ENCODE measurements at places on chromosomes 11 and 22.

GRCh38 chr11:61690706-61691379, 10.7 kb downstream of the DAGLA start:
- no peak for DNase-seq

- no peak for DNase-seq
Measured at GRCh38 chr11:10606536-10607208, 38.2 kb upstream of the LYVE1 start.

DNA sequence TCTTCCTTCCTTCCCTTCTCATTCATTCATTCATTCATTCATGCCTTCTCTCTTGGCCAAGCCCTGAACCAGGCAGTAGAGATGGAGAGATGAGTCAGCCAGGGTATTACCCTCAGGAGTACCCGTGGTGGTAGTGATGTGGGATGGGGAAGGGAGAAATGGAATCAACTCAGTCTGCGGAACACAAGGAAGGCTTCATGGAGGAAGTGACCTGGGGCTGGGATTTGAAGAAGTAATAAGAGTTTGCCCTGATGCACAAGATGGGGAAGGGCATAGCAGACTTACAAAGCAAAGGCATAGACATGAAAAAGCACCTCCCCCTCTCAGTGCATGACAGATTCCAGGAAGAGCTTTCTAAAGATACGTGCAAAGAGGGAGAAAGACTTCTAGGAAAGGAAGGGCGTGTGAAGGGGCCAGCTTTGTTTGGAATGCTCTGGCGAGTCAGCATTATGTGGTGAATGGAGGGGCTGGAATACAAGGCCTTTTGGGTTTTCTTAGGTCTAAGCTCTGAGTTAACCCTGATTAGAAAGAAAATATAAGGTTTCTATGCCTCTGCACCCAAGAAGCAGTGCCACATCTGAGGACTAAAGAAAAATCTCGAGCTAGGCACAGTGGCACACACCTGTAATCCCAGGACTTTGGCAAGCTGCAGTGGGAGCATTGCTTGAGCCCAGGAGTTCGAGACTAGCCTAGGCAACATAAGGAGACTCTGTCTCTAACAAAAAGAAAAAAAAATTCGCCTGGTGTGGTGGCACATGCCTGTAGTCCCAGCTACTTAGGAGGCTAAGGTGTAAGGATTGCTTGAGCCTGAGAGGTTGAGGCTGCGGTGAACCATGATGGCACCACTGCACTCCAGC, 36.4 kb upstream of the ACER3 start:
- no peak for DNase-seq

GRCh38 chr11:121334973-121335710, 42.6 kb downstream of the SC5D start:
- no peak for DNase-seq

DNA sequence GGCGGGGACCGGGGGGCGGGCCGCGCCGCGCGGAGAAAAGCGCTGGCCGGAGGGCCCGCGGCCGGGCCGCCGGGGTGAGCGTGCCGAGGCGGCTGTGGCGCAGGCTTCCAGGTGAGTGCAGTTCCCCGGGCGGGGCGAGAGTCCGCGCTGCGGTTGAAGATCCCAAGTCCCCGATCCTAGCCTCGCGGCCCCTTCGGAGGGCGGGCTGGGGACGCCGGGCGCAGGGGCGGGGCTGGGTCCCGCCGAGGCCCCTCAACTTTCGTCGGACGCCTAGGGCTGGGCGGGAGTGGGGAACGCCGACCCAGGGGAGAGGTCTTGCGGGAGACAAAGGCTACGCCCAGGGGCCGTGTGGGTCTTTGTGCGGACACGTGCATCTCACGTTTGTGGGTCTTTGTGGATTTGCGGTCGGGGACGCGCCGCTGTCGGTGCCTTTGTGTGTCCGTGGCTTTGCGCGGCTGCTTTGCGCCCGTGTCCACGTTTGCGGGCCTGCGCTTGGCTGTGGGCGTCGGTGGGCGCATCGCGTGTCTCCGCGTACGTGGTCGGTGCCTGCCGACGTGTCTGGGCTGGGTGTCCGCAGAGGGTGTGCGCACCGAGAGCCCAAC, at the start of gene TSKU:
Gene TSKU, plus strand, starts transcription at position 63 of the 602 bp plus-strand sequence. CDS start 12,261 bp downstream, outside the sequence.
- DNase-seq: no peak

GRCh38 chr22:48940266-48941032, 887.2 kb downstream of the BRD1 start:
- no peak for DNase-seq

DNA sequence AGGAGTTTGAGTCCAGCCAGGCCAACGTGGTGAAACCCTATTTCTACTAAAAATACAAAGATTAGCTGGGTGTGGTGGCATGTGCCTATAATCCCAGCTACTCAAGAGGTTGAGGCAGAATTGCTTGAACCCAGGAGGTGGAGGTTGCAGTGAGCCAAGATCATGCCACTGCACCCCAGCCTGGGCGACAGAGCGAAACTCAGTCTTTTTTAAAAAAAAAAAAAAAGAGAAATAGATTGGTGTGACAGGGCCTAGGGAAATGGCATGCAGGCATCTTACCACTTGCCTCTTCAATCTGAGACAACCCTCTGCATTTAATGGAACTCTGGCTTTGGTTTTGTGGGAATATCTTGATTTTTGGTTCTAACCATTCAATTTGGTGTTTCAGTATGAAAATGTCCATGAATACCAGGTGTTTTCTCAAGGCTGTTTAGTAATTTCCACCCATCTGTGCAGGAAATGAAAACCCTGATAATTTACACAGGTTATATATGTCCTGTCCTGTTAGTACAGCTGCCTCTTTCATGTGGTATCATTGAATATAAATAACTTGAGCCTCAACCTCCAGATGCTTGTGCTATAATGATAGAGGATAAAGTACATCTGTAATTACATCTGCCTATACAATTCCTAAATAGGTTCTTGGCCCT, 8.4 kb downstream of the XBP1 start:
- no peak for DNase-seq

- DNase-seq: no peak
Measured at GRCh38 chr11:3107608-3108182, 50.5 kb upstream of the CARS1 start.

DNA sequence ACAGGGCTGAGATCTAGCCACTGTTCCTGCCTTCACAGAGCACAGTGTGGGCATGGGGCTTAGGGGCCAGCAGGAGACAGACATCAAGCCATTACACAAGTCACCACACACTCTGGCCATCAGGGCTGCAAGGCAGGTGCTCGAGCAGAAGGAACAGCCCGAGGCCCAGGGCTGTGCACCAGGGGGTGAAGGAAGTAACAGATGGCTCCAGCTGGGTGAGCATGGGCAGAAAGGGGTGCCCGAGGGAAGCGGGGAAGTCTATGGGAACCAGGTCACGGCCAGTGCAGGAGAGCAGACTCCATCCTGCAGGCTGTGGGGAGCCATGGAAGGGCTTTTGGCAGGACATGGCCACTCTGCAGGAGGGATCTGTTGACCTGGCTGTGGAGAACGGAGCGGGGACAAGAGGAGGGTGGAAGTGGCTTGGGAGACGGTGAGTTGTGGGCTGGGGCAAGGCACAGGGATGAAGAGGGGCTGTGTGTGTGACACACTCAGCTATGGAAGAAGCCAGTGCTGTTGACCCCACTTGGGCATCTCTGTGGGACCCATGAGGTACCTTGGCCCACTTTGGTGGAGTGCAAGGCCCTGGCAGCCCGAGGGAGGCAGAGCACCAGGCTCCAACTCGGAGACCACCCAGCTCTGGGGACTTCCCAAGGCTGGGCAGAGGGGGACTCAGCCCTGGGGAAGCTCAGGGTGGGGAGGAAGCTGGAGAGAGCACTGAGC, 3.6 kb downstream of the C11orf68 start:
- DNase-seq: no peak

DNA sequence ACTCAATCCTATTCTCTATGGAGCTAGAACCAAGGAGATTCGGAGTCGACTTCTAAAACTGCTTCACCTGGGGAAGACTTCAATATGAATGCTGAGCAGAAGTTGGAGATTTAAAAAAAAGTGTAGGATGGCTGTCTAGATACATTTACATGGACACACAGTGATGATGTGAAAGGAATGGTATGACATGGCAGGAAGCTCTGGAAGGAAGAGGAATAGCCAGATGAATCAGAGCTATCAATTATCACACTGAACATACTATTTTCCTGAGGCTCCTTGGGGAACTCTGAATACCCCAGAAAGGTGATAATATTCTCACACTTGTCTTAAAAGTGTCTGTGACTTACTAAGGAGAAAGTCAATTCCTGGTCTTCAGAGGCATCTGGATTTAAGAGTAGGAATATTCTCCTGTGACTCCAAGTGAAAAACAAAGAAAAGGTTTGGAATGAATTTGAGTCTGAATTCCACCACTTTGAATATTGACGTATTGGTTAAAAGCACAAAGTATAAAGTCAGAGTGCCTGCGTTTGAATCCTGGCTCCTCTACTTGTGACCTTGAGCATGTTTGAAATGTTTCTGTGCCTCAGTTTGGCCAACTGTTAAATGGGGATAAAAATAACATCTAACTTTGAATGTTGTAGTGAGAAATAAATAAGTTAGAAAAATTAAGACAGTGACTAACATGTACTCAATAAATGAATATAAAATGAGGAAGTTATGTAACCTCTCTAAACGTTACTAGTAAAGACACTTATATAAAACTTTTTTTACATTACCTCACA, 1.3 kb downstream of the OR52D1 start:
- DNase-seq: no peak

DNA sequence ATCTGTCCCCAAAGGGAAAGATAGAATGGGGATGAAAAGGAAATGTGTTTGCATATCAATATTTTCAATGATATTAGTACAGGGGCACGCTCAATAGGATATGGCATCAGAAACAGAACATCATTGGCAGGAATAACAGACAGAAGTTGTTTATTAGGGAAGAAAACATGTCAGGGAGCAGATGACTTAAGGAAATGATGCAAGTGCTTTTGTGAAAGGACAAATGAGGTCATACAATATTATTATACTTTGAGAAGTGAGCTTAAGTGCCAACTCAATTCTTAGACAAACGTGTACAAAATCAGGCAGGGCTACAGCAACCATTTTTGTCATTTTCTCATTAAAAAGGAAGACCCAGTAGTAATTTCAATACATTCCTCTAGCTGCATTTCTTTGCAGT, 388.4 kb downstream of the SOX6 start:
- no peak for DNase-seq

DNA sequence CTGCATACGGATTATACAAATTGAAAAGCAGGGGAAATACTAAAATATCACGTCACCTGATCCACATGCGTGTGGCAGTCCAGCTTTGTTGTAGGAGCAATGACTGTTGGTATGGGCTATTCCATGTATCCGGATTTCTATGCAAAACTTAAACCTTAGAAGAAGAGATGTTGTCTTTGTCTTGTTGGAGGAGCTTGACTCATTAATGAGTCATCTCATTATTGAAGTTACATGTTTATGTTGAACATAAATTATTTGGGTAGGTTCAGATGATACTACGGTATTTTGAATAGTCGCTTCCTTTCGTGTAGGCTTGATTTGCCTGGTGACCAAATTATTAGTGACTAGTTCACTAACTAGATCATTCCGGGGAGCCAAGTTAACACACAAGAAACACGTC, 806 bp upstream of the SAAL1 start:
- DNase-seq: no peak

DNA sequence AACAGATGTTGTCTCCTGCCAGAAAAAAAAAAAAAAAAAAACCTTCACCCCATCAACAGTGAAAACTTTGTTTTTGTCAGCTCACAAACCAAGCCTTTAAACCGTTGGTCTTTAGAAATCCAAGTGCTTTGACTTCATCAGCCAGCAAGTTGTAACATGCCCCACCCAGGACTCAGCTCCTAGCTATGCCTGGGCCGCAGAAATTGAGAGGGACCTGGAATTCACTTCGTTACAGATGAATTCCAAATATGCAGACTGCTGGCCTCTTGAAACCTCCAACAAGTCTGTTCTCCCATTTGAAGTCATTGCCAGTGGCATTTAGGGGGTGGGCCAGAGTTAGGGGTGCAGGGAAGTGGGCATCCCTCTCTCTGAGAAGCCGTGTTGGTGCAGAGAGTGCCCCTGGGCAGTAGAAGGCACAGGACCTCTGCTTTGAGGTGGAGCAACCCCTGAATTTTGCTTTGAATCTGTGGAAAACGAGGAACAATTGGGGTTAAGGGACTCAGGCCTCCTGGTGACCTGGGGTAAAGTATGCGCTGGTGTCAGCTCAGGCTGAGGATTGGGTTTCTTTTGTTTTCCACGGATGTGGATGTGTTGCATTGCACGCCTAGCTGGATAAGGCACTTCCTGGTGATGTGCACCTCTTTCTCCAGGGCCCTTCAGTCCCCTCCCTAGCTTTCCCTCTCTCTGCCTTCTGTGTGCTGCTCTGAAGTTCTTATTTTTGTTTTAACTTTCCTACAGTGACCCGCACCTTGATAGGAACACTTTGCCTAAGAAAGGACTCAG, 109.5 kb downstream of the DBX1 start:
- no peak for DNase-seq

DNA sequence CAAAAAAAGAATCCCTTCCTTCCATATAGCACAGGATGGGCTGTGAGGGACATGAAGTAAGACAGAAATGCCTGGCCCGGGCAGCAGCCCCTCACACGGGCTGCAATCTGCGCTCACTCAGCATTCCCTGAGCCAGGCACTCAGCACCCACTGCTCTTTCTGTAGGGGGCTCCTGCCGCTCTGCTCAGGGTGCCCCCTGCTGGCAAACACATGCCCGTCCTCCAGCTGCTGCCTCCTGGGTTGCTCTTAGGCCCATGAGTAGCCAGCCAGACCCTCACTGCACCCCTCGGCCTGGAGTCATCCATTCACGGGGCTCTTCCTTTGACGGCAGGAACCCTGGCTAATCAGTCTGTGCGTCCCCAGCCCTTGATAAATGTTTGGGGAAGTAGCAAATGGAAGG, 6.9 kb downstream of the MCAT start:
- DNase-seq: peak; percentile 28

DNA sequence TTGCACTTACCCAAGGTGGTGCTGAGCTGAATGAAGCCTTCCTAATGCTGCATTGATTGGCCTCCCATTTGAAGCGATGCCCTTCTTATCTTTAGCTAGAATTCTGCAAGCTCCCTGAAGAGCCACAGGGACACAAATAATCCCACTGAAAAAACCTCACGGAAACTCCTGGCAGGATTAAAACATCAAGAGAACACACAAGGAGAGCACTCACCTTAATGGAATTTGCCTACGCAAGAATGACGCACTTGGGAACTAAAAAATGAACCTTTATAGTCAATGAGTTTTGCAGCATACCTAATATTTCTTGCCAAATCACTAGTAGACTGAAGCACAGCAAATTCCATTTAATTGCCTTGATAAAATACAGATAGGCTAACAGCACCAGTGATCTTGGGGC, 232.8 kb upstream of the UBASH3B start:
- no peak for DNase-seq

GRCh38 chr11:10943968-10944367, 86.1 kb upstream of the ZBED5 start:
- DNase-seq: no peak

GRCh38 chr11:2321311-2321683, 19.5 kb downstream of the TSPAN32 start:
- no peak for DNase-seq

- DNase-seq: no peak
Measured at GRCh38 chr11:38667359-38667758, 2069.3 kb upstream of the RAG2 start.

GRCh38 chr11:1498262-1498661, 11.7 kb upstream of the MOB2 start:
- DNase-seq: no peak
